NCI-H1048 (cell line): ENCODE measurements at places on chromosomes 12 and 14.

- no peak for DNase-seq
These were observed 57.8 kb upstream of the FSCB start for GRCh38 chr14:44564908-44565307.

- DNase-seq, result no peak
These were observed 80.6 kb upstream of the ETV6 start for GRCh38 chr12:11568762-11569478.

GRCh38 chr12:131615326-131616042, 95.4 kb upstream of the SFSWAP start:
- DNase-seq, result no peak

- DNase-seq, result no peak
These were observed 151.9 kb downstream of the EMP1 start for GRCh38 chr12:13348464-13348863.

- DNase-seq, result no peak
These were observed 1.1 kb upstream of the YY1 start for GRCh38 chr14:100237735-100238418.

GRCh38 chr12:121296618-121297434, at the start of gene CAMKK2:
Gene CAMKK2, minus strand, starts transcription at chr12:121296709. Its CDS starts 22,183 bp downstream, at chr12:121274526.
- peak; percentile 46 for DNase-seq

GRCh38 chr12:108337235-108338223, 1.6 kb downstream of the CMKLR1 start:
- no peak for DNase-seq

- no peak for DNase-seq
These were observed 147.6 kb downstream of the CRADD start for GRCh38 chr12:93824514-93825500.

- no peak for DNase-seq
These were observed 4.1 kb upstream of the IGF1 start for GRCh38 chr12:102484428-102484958.

- no peak for DNase-seq
These were observed 316.1 kb upstream of the TBX3 start for GRCh38 chr12:115000038-115000437.

- no peak for DNase-seq
These were observed 158.5 kb upstream of the HMGA2 start for GRCh38 chr12:65665817-65666216.

GRCh38 chr14:67998834-67999233, 179.3 kb downstream of the RAD51B start:
- no peak for DNase-seq

- no peak for DNase-seq
These were observed at the start of gene ADSS1 for GRCh38 chr14:104723651-104724406. Gene ADSS1, plus strand, starts transcription at chr14:104724229. Its CDS starts 42 bp downstream, at chr14:104724271.

DNA sequence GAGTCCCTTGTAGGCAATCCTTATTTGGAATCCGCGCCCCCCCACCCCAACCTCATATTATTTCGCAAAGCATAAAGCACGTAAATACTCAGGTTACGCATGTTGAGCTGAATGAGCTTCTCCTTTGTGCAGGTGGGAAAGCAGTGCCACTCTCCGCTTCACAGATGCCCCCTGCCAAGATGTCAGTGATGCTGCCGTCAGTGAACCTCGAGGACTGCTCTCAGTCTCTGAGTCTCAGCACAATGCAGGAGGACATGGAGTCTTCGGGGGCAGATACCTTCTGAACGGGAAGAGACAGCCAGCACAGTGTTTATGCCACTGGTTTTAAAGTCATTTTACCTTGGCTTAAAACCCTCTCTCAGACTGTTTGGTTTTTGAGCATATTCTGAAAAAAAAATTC, 90.1 kb upstream of the DACT1 start:
- DNase-seq, result no peak

DNA sequence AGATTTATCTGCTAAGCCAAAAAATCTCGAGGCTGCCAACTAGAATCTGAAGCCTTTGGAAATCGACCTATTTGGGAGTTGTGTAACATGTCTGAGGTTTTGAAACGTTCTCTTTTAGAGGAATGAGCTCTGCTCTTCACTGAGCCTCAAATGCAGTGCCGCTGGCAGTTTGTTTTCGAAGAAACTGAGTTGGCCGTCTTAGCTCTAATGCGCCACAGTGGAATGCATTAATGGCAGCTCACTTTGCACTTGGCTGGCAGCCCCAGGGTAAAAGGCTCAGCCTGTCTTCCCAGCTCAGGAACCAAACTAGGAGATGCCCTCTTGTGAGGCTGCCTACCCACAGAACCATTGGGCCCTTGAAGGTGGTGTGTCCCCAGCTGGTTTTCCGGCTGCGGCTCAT, 53.8 kb downstream of the SFSWAP start:
- DNase-seq, result no peak

DNA sequence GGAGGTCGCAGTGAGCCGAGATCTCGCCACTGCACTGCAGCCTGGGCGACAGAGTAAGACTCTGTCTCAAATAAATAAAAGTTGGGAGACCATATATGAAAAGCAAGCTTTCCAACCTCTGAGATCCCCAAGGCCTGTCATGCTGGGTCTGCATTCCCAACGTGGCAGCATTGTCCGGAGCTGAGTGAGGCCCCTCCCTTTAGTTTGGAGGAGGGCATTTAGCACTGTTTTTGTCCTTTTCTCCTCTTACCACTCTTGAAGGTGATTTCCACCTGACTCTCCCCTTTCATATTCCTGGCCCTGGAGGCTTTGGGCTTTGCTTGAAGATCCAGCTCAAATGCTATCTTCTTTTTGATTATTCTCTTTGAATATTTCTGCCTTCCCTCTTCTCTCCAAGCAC, 3.2 kb downstream of the AACS start:
- no peak for DNase-seq

DNA sequence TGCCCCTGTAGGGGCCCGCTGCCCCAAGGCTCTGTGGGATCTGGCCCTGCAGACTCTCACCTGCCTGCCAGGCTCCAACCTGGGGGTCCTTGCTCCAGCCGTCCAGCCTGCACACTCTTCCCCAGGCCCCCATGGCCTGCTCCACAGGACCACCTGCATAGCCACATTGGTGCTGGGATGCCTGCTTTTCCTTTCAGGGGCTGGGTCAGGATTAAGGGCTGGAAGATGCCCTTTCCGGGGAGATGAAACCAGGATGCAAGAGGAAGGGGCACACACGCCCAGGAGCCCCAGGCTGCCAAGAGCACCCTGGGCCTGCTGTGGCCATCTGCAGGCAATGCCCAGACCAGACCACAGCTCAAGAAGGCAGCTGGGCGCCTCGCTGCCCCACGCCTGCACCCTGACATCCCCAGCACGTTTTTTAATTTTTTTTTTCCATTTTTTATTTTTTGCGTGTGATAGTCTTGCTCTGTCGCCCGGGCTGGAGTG, 15.0 kb downstream of the BAG5 start:
- no peak for DNase-seq

- no peak for DNase-seq
These were observed 503.7 kb downstream of the SLC6A15 start for GRCh38 chr12:84408936-84409335.

GRCh38 chr12:89437231-89437630, 84.9 kb upstream of the DUSP6 start:
- DNase-seq, result no peak

DNA sequence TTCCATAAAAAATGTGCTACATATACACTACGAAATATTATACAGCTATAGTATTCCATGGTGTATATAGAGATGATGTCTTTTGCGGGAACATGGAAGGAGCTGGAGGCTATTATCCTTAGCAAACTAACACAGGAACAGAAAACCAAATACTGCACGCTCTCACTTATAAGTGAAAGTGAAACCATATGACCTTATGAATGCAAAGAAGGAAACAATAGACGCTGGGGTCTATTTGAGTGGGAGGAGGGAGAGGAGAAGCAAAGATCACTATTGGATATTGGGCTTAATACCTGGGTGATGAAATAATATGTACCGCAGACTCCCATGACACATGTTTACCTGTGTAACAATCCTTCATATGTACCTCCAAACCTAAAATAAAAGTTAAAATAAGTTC, 142.8 kb downstream of the LRFN5 start:
- no peak for DNase-seq

DNA sequence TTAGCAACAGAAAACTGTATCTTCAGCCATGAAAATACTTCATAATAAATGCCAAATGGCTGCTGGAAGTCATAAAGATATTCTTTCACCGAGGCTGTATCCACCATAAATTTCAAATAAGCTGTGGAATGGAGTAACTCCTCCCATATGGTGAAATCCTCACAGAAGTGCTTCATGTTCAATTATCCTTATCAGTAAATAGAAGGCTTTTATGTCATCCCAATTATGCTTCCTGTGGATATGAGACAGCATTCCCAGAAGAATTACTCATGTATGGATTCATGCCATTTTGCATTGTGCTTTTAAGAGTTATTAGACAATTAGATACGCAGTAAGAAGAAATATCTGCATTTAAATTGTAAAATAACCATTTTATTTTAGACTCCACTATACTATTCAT, 99.0 kb downstream of the RTN1 start:
- no peak for DNase-seq

GRCh38 chr12:65606008-65606766, 218.1 kb upstream of the HMGA2 start:
- DNase-seq, result no peak

GRCh38 chr14:81400852-81401251, 728 bp upstream of the STON2 start:
- DNase-seq, result no peak

DNA sequence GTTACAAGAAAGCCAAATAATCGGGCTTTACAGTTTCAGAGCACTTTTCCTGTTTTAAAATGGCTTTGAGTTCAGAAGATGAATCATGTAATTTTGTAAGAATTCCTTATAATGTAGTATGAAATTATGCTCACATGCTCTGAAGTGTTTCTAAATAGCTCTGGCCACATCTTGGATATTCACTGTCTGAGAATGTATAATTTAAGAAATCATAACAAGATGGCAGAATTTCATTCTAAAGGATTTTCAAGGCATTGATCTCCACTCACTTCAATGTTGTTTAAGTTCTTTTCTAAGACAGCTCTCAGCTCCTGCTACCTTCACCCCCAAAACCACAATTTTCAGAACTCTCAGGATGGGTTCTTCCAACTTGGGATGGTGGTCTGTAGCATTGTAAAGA, 180.1 kb downstream of the DACT1 start:
- DNase-seq, result no peak
